HuH-7.5 (cell line): ENCODE measurements at places on chromosomes 3 and 15.

- no peak for DNase-seq
Observed at GRCh38 chr15:58491499-58492202, 59.9 kb downstream of the LIPC start.

- no peak for DNase-seq
Observed at GRCh38 chr3:127184870-127185216, 8.1 kb upstream of the PRR23E start.

DNA sequence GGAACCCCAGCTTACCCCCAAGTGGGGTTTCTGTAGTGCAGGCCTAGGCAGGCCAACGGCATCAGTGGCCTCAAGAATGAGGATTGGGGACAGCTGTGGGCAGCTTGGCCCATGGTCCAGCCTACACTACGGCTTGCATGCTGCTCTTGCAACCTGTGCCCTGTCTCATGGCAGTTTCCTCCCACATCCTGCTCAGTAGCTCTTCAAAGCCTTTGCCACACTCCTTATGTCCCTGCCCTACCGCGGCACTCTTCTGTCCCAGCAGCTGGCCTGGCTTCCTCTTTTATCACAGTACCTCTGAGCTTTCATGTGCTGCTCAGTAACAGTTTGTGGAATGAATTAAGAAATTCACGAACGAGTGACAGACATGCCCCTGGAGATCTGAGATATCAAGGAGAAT, 431.0 kb downstream of the EPHB1 start:
- DNase-seq, result no peak

GRCh38 chr3:143731776-143732175, 116.5 kb downstream of the SLC9A9 start:
- no peak for DNase-seq

GRCh38 chr3:108164391-108164790, 57.8 kb downstream of the IFT57 start:
- DNase-seq, result no peak
